Skin of body (tissue), 3 donors: ENCODE measurements at places on chromosomes 3 and 15. TPM values are rescaled to one million over a fixed set of nuclear protein-coding genes. Genes with fewer than 3 reads are reported as not detected.

- DNase-seq: peak; percentile 88
Observed at GRCh38 chr3:9302425-9303181, 53.2 kb upstream of the SRGAP3 start.

- DNase-seq: no peak
Observed at GRCh38 chr3:106348139-106348690, 479.4 kb upstream of the CBLB start.

- DNase-seq: no peak
Observed at GRCh38 chr3:177703788-177704187, 506.5 kb upstream of the TBL1XR1 start.

GRCh38 chr3:63818282-63819150 lies 583 bp upstream of the C3orf49 start:
- peak; percentile 59 for DNase-seq

GRCh38 chr15:71603379-71603778 lies 207.0 kb upstream of the NR2E3 start:
- DNase-seq: no peak

DNA sequence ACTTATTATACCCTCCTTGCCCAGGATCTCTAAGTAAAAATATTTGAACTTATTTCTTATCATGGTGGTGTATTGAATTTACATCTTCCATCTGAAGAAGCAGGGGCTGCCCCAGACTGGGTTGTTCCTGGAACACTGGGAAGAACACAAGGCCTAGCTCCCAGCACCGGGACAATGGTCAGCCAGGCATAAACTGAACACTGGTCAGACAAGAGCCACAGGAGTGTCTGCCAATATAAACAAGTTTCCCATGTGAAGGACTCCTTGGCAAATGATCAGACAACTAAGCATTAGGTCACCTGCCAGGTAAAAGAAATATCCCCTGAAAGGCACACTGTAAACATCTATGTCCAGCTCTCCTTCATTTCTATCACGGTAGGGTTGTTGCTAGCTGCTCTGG lies 172.4 kb downstream of the ATP8B4 start:
- DNase-seq: no peak

- peak; percentile 60 for DNase-seq
Observed at GRCh38 chr3:22893101-22893500, 310.0 kb upstream of the UBE2E2 start.

DNA sequence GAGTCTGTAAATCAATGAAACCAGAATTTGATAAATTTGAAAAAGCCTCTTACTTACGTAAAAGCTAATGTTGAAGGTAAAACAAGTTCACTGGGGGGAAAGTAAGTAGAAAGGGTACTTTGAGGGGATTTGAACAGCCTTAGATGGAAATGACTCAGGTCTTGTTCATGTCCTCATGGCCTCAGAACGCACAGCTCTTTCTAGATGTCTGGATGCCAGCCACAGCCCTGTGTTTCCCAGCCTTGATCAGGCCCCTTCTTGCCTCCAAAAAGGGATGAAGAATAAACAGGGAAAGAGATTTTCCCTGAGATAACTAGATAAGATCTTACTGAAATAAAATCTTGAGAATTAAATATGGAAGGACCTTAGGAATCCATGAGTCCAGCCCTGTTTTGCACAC lies 237.1 kb upstream of the GOLGA6L4 start:
- no peak for DNase-seq

- no peak for DNase-seq
Observed at GRCh38 chr3:194069421-194070219, 66.3 kb upstream of the HES1 start.

GRCh38 chr3:354432-354831 lies 157.9 kb downstream of the CHL1 start:
- DNase-seq: peak; percentile 24

DNA sequence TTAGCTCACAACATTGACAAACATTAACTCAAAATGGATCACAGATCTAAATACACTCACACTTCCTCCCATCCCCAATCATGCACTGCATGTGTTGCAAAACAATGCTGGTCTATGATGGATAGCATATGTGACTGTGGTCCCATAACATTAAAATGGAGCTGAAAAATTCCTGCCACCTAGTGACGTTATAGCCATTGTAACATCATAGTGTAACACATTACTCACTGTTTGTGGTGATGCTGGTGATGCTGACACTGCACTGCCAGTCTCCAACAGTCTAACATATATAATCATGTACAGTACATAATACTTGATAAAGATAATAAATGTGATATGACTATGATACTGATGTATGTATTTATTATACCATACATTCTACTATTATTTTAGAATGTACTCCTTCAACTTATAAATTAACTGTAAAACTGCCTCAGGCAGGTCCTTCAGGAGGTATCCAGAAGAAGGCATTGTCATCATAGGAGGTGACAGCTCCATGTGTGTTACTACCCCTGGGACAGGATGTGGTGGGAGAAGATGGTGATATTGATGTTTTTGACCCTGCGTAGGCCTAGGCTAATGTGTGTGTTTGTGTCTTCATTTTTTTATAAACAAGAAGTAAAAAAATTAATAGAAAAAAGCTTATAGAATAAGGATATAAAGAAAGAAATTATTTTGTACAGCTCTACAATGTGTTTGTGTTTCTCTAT lies 41.3 kb downstream of the TXNRD3 start:
- peak; percentile 18 for DNase-seq

DNA sequence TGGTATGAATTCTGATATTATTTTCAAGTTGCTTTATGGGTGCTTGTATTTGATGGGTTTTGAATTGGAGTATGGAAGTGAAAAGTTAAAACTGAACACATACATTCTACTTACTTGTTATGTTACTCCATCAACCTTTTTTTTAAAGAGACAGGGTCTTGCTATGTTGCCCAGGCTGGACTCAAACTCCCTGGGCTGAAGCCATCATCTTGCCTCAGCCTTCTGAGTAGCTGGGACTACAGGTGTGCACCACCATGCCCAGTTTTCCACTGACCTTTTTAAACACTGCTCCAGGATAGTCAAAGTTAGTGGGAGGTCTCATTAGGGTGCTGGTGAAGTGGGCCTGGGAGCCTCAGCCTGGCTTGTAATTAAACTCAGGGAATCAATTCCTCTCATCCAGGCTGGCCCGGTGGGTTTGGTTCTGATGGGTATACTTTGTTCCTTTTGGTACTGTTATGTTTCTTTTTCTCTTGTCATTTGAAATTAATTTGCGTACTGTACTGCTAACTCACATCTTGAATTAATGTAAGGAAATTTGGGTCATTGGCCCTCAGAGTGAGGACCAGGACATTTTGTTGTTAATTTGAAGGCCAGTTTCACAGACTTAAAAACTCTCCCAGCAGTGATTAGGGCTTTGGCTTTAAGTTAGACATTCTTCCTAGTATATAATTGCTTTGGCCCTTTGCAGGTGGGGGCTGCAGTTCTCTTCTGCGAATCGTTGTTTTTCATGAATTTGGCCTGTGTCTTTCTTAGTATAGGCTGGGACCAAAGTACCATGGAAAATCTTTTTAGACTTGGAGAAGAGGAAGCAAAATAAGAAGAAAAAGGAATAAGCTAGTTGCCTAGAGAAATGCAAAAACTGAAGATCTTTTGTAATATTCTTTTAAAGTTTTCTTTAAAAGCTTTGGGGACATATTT lies 66.9 kb downstream of the FNDC3B start:
- no peak for DNase-seq

DNA sequence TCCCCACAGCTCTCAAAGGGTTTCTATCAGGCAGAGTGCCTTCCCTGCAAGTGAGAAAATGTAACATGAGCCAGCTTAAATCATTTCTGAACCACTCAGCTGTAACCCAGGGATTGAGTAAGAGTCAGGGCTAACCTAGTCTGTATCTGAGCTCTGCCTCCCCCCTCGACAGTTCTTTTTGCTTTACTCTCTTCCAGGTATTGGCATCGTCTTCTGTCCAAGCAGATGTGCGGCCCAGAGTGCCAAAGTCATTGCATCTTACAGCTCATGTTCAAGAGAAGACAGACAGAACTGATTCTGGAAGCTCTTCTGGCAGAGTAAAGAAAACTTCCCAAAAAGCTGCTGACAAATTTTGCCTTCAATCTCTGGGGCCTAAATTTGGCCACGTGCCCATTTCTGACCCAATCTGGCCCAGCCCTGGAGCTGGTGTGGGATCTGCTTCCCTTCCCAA lies 74.8 kb downstream of the ABHD5 start:
- peak; percentile 16 for DNase-seq

GRCh38 chr3:14411166-14411526 lies 8.7 kb downstream of the SLC6A6 start:
- no peak for DNase-seq

DNA sequence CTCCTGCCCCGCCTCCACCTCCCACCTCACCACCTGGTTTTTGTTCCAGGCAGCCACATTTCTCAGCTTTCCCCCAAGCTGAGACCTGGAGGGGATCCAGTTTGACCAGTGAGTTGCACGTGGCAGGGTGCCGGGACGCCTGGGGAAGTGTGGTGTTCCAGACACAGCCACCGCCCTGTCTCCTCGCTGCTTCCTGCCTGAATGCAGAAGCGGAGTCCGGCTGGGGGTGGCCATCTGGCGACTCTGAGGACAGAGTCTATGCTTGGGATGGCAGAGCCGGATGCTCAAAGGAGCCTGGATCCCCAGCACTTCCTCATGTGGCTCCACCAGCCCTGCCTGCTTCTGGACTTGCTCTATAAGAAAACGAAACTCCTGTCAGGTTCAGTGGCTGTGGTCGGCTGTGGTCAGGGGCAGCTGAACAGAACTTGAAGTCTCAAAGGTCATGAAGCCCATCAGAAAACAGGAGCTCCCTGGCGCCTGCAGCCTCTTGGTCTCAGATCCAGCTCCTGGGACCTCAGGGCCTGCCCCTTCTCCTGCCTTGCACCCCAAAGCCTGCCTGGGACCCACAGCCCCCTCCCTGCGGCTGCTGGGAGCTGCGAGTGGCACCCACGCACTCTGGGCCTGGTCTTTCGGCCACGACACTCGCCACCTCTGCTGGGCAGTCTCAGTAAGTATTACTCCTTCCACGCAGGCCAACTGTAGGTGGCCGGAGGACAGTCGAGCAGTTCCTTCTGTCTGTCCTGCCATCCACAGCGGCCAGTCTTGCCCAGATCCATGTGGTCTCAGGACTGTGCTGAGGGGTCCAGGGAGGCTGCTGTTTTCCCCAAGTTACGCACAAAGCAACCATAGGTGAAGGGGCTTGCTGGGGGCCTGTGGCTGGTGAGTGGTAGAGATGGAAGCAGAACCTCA lies 112.8 kb upstream of the MEF2A start:
- peak; percentile 11 for DNase-seq

DNA sequence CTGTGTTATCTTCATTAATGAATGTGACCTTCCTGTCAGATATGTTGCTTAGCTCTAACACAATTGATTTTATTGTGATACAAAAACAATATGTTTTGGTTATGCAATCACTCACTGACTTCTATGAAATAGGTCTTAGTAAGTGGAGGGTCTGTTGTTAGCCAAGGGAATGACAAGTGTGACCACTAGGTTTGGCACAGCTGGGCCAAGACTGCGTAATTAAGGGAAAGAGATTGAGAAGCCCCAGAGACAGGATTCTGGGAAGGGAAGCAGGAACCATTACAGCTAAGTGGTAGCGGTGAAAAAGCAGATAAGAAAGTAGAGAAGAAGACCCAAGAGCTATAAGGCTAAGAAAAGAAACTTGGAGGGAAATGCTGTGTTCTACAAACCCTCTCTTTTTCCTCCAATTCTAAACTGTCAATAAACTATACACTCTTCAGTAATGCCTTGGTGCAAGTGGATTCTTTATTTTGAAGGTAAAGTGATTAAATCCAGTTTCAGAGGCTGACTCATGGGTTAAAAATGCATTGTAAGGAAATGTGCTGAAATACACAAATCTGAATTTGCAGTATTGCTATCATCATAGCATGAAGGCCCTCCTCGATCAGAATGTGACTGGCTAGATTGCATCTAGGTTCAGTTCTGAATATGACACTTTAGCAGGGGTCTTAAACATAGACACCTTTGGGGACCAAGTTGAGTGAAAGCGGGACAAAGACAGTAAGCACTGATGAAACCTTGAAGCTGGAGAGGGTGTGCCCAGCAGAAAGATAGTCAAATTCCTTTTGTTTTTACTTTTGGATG lies 26.1 kb downstream of the KCNMB2 start:
- peak; percentile 2 for DNase-seq

- DNase-seq: no peak
Observed at GRCh38 chr3:51401735-51402134, 10.7 kb downstream of the RBM15B start.

DNA sequence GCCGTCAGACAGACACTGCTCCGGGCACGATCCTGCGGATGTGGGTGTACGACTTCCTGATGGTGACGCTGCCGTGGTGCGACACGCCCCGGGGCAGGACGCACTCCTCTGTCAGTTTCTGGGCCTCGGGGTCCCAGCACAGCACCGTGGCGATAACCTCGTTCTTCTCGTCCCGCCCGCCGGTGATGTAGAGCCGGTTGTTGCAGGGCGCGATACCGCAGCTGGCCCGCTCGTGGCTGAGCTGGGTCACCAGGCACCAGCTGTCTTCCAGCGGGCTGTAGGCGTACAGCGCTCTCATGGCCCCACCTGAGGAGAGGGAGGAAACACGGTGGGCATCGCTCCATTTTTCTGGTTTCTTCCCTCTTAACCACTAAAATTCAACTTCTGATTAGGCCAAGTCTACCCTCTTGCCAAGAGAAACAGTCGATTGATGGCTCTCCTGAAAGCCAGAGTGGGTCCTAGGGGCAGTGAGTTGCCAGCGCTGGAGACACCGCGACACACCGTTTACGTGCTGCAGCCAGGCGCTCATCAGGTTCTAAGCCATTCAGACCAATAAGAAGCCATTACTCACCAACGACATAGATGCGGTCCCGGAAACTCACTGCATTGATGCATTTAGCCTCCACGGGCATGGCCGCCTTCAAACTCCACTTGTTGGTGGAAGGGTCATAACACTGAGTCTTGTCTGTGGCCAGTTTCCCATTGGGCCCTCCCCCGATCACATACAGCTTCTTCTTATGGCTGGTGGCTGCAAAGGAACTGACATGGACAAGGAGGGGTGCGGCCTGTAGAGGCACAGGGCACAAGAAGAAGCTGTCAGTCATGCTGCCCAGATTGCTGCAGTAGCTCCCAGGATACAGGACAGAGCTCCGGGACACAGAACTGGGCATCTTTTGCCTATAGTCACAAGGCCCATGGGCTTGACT lies 63.3 kb downstream of the KLHL6 start:
- DNase-seq: no peak

Gene TIPIN
- 9.8 TPM for total RNA-seq

Gene ARNT2
- 2.8 TPM for total RNA-seq

Gene CSPG5
- total RNA-seq: 1.2 TPM

Gene PLXND1
- 134 TPM for total RNA-seq

Gene ST8SIA2
- total RNA-seq: 3.2 TPM

Gene RASL12
- total RNA-seq: 12.5 TPM

Gene PROK2
- total RNA-seq: 4.1 TPM

Gene GOLGA8S
- total RNA-seq: 0.10 TPM
